Bronchial epithelial cell (primary cell): ENCODE measurements at places on chromosomes 12 and 14.

DNA sequence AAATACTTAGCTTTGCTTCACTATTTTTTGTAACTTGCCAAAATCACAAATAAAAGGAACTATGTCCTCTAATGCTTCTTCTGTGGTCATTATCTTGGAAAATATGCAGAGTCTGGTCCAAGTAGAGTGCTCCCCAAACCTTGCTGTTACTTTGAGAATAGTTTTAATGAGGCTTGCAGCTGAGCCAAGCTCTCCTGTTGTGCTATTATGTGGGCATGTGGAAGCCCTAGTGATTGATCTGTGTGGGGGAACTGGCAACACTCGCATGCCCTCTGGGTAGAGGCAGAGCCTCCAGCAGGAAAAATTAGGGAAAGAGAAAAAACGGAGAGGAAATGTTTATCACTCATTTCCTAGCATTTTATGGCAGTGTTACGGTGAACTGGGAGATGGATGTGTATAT is 473.1 kb downstream of the EGLN3 start:
- DNase-seq, result no peak

DNA sequence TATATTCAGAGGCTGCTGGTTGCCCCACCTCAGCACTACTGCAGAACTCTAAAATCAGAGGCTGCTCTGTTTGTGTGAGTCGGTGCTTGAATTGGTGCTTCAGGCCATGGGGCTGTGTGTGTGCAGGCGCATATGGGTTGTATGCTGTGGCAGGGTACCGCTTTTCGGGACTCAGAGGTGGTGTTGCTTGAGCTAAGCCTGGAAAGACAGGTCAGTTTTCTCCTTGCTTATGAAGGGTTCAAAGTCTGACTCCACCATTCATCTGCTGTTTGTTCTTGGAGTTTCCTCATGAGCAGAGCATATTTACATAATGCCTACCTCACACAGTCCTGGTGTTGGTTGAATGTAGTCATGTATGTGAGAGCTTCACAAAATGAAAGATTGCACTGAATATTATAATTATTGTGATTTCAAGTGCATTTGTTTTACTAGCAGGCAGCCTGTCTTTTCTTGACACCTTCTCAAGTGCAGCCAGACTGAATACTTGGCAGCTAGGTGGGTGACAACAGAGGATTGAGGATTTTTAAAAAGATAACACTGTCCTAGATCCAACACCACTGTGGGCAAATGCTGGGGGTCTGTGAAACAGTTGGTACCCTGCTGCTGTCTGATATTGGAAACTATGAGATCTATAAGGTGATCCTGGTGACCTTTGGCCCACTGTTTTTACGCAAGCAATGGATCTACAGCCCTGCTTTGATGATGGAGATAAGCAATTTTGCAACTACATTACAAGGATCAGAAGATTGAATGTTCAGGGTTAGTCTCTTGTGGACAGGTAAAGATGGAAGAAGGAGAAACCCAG is 1.0 kb upstream of the ANG start:
- no peak for DNase-seq

DNA sequence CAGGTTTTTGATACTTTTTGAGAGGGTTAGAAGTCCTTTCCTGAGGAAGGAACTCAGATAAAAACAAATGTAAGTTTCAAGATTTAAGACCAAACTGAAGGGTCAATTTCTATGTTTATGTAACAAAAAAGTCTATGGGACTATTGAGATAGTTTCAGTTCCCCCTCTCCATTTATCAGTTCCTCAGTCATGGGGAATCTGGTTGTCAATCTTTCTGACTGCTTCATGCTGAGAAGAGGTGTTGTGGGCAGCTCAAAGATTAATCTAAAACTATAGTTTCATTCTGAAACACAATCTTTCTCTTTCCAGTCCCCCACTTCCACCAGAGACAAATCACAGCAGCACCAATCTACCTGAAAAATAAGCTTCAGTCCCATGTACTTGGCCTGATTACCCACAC is 93.7 kb downstream of the KCNMB4 start:
- no peak for DNase-seq

DNA sequence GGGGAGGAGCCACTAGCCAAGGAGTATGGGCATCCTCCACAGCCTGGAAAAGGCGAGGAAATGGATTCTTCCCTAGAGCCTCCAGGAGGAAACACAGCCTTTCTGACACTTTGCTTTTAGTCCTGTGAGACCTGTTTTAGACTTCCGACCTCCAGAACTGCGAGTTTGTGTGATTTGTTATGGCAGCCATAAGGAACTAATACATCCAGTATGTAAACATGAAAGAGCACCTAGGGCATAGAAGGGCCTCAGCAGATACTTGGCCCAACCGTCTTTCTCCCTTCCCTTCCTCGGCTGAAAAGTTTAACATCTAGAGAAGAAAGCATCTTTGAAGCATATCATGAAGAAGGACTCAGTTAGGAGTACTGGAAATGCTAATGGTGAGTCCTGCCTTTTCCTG is 3.6 kb downstream of the HIP1R start:
- no peak for DNase-seq

- DNase-seq, result no peak
Measured at GRCh38 chr14:105701456-105702274, 175.3 kb downstream of the TMEM121 start.

- no peak for DNase-seq
Measured at GRCh38 chr14:101087614-101088394, 184.3 kb upstream of the RTL1 start.

DNA sequence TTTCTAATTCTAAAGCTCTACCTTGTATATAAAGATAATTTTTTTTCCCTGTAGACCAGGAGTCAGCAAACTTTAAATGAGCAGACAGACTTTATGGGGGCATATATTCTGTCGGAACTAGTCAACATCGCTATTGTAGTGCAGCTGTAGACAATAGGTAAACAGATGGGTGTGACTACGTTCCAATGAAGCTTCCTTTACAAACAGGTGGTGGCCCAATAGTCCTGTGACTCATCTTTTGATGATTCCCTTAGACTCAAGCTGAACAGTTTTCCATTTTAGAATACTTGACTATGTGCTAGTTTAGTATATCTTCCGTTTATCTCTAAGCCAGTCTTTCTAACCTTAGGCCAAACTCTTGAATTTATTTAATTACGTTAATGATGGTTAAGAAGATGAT is 16.3 kb downstream of the MUCL1 start:
- DNase-seq, result peak; percentile 74

DNA sequence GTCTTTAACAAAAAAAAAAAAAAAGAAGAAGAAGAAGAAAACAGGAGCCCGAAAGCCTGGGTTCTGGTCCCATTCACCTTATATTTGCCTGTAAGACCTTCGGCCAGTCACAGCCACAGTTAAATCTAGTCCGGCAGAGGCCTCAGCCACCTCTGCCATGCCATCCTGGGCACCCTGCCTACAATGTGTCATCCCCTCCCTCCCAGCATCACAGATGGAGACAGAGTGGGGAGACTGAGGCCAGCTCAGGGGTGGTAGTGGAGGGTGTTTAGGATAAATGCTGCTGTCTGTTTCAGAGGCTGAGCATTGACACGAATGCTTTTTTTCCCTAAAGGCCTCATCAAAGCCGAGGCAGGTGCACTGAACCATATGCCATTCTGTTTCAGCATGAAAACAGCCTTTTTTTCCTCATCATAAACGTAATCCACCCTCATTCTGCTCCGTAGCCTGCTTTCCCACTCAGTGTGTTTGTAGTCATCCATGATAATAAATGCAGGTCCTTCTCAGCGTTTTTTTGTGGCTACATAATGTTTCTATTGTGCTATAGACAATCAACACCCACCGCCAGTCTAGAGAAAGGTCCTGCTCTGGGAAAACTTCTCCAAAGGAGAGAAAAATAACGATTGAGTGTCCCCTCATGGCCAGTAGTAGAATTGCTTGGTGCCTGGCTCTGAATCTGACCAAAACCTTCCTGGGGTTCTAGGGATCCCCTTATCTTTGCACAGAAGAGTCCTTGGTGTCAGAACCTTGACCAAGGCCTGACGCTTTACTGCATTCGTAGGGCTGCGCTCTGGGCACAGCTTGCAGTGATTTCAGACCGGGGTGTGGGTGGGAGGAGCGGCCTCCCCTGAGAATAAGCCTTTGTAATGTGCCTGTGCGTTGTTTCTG is 41.1 kb upstream of the TSPAN9 start:
- DNase-seq, result no peak

- DNase-seq, result peak; percentile 9
Measured at GRCh38 chr12:131171029-131171428, 217.3 kb downstream of the ADGRD1 start.

GRCh38 chr12:54541751-54542290 is 7.6 kb upstream of the PDE1B start:
- DNase-seq, result no peak

DNA sequence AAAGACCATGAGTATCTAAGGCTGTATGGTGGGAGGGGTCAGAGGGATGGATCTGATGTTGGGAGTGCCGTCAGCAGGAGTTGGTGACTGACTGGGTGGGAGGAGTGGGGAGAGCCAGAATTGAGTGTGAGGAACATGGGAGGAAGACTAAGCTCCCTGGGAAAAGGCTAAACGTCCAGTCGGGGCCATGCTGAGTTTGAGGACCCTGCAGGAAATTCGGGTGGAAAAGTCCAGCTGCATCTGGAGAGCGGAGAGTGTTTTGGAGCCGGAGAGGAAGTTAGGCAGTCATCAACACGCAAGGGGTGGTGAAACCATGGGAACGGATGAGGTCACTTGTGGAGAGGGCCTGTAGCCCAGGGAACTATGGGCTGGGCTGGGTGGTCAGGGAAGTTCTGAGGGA is 60.9 kb downstream of the ELK3 start:
- no peak for DNase-seq

DNA sequence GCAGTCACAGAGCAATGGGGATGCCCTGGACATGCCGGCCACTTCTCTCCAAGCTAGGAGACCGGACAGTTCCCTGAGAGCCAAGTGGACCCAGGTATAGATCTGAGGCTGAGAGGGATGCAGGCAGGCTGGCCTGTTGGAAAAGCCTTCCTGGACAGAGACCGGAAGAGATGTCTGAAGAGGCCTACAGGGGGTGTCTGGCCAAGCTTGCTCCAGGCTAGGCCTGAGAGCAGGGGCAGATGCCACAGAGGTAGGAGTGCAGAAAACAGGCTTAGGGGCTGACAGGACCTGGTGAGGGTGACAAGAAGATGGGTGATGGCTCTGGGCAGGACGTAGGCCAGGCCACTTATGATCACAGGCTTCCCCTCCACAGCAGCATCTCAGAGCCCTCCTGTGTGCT is 30.2 kb downstream of the ARL6IP4 start:
- no peak for DNase-seq

DNA sequence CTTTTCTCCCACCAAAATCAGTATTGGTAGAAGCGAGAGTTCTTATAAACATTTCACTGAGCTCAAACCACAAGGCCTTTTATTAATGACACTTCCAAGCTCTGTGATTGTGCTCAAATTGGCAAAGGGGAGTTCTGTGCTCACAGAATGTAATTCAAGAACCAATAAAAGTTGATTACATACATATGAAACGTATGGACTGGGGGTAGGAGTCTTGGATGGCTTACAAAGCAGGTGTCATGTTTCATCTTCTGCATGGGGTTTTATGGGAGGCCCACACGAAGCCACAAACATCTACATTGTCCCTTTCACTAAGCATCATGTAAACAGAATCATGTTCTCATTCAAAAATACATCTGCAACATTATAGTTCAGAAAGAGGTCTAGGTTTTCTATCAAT is 828.3 kb downstream of the VRK1 start:
- no peak for DNase-seq

GRCh38 chr12:84313323-84313675 is 599.3 kb downstream of the SLC6A15 start:
- no peak for DNase-seq

DNA sequence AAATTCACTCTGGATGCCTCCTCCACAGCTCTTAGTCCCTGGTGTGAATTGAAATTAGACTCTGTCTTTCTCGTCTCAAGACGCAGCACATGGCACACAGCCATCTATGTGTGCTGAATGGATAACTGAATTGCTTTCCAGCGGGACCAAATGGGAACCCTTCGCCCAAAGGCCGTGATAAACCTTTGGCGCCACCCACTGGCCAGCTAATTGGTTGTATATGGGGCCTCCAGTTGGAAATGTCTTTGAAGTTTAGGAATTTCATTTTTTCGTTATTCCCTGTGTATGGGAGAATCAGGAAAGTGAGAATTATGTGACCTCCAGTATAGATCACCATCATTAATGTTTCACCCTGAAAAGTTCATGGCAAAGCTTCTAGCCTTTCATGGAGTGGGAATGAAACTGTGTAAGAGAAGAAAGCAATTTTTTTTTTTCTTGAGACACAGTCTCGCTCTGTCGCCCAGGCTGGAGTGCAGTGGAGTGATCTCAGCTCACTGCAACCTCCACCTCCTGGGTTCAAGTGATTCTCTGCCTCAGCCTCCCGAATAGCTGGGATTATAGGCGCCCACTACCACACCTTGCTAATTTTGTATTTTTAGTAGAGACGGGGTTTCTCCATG is 9.8 kb upstream of the HSP90AA1 start:
- peak; percentile 57 for DNase-seq

- DNase-seq, result no peak
Measured at GRCh38 chr14:98510392-98510791, 761.6 kb downstream of the BCL11B start.

DNA sequence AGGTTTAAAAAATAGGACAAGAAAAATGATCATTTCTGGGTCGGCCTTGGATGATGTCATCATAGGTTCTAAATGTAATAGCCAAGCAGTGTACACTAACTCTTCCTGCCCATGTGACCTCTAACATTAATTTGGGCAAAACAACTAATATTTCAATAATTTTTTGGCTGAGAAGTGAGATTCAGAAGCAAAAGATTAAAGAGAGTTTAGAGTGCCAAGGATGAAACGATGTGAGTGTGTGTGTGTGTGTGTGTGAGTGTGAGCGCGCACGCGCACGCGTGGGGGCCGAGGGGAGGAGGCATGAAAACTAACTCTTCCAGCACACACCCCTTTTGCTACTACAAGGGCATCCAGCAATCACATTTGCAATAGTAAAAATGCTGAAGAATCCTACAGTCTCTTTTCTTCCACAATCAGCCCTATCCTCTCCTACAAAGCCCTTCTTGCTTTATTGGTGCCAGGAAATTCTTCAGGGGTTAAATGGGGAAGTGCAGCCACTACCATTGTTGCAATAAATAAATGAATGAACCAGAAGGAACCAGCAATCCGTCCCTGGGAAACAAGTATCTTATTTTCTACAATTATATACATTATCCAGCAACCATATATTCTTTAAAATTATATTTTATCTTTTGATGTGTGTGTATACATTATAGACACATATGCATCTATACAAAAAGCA is 52.9 kb downstream of the PEBP1 start:
- no peak for DNase-seq

- DNase-seq, result no peak
Measured at GRCh38 chr12:113133036-113133435, 2.5 kb downstream of the RASAL1 start.

GRCh38 chr12:124379938-124380754 is 85.3 kb downstream of the RFLNA start:
- DNase-seq, result peak; percentile 74

- DNase-seq, result no peak
Measured at GRCh38 chr12:16475521-16475920, 128.1 kb downstream of the MGST1 start.
